HTR-8/SVneo (cell line): ENCODE measurements at places on chromosomes 13 and 19.

- DNase-seq, result no peak
Observed at GRCh38 chr19:42111811-42112210, 20.4 kb downstream of the POU2F2 start.

- no peak for DNase-seq
Observed at GRCh38 chr19:15902254-15902653, 4.4 kb upstream of the CYP4F2 start.

DNA sequence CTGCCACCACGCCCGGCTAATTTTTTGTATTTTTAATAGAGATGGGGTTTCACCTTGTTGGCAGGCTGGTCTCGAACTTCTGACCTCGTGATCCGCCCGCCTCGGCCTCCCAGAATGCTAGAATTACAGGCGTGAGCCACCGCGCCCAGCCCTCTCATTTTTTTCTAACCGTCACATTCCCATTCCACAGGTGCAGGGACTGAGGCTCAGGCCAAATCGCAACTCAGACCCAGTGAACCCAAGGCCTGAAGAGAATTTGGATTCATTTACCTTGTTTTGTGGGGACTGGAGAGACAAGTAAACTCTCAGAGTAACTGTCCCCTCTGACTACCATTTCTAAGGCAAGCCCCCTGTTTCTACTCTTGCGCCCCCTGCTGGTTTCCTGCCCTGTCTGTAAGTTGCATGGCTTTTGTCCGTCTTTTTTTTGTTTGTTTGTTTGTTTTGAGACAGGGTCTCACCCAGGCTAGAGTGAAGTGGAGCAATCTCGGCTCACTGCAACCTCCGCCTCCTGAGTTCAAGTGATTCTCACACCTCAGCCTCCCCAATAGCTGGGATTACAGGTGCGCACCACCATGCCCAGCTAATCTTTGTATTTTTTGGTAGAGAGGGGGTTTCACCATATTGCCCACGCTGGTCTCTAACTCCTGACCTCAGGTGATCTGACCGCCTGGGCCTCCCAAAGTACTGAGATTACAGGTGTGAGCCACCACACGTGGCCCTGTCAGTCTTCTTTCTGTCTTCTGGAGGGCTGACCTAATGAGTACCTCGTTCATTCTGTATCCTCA is 2.3 kb upstream of the STRN4 start:
- DNase-seq, result peak; percentile 58

GRCh38 chr19:33458171-33458633 is 63.4 kb downstream of the PEPD start:
- no peak for DNase-seq

DNA sequence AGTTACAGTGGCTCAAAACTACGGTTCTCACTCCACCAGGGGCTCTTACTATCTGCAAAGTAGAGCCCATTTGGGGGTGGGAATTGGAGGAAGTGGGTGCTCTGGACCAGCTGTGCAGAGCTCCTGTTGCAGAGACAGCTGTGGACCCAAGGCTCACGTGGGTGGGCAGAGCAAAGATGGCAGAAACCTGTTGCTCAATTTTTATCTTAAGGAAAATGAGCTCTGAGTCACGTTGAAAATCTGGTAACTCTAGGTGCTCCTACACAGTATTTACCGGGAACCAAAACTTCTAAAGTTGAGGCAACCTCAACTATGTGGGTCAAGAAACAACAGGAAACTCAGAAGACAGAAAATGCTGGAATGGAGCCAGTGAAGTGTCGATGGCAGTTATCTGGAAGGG is 30.2 kb upstream of the SLC15A1 start:
- no peak for DNase-seq

GRCh38 chr13:26816881-26817280 is 56.3 kb upstream of the GPR12 start:
- no peak for DNase-seq

GRCh38 chr19:51468545-51468920 is 9.8 kb upstream of the CEACAM18 start:
- DNase-seq, result no peak

DNA sequence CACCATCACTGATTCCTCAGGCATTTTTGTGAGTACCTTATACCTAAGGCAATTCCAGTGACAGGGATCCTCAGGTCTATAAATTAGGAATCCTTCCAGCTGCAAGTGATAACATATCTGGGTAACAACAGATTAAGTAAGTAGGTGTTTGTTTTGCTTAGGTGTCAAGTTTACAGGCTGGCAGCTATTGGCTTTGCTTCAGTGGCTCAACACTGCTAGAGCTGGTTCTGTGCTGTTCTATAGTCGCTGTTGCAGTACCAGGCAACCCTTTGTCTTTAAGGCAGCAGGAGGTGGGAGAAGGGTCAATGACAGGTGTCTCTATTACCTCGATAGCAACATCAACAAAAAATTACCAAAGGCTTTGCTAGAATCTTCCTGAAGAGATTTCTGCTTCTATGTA is 27.0 kb downstream of the SLC10A2 start:
- no peak for DNase-seq

- DNase-seq, result no peak
Observed at GRCh38 chr13:50587115-50587514, 256.4 kb downstream of the DLEU7 start.

- DNase-seq, result no peak
Observed at GRCh38 chr19:29690842-29691241, 24.2 kb downstream of the C19orf12 start.

GRCh38 chr19:3268763-3269162 is 44.3 kb downstream of the CELF5 start:
- DNase-seq, result no peak

DNA sequence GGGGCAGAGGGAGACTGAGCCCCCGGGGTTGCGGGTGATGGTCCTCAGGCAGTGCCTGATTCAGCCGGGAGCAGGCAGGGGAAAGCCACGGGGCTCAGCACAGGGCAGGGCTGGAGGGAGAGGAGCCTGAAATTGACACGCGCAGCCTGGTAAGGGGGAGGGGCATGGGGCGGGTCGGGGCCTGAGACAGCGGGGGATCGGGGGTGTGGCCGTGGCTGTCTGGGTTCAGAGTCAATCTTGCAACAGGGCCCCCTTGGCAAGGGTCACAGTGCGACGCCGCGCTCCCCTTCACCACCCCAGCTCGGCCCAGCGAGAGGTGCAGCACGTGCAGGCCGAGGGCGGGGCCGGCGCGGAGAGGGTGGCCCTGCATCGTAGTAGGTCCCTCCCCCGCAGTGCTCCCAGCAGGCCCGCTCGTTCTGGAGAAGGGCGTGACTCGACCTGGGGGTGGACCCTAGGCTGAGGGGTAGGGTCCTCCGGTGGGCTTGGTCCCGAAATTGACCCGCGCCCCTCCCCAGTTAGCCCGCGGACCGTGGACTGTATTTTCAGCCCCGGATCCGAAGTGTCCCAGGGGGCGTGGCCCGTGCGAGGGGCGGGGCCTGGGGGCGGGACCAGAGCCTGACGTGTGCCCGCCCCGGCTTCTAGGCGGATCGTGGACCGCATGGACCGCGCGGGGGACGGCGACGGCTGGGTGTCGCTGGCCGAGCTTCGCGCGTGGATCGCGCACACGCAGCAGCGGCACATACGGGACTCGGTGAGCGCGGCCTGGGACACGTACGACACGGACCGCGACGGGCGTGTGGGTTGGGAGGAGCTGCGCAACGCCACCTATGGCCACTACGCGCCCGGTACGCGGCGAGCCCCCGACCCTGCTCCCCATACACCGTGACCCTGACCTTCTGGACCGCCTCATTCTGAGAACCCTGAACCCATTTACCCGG is 6.0 kb downstream of the RCN3 start:
- DNase-seq, result no peak

DNA sequence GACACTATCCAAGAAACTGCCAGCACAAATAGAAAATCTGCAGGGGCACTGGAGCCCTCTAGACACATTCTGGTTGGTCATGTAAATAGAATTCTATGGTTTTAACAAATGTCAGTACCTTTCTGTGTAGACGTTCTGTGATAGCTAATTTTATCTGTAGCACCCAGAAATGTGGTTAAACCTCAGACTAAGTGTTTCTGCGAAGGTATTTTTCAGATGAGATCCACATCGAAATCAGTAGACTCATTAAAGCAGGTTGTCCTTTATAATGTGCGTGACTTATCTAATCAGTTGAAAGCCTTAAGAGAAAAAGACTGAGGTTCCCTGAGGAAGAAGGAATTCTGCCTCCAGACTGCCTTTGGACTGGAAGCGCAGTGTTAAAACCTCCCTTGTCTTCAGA is 922.9 kb downstream of the EFNB2 start:
- DNase-seq, result no peak

- no peak for DNase-seq
Observed at GRCh38 chr19:16038196-16038695, 38.0 kb upstream of the TPM4 start.

DNA sequence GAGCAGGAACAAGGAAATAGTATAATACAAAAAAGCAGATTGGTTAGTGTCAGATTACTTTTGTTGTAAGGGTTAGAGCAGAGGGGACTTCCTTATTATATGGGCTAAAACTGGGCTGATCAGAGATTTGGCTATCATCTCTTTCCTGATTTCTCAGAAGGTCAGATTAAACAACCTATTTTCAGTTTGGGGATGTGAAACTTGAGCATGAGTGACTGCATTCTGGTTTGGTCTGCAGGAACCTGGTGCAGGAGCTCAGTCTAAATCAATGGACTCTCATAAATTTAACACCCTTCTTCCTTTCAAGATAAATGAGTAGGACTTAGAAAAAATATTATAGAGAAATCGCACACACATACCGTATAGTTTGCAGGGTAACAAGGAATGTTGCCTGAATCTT is 12.9 kb upstream of the RFXAP start:
- DNase-seq, result no peak

GRCh38 chr19:5316138-5316537 is 24.5 kb downstream of the PTPRS start:
- DNase-seq, result no peak

DNA sequence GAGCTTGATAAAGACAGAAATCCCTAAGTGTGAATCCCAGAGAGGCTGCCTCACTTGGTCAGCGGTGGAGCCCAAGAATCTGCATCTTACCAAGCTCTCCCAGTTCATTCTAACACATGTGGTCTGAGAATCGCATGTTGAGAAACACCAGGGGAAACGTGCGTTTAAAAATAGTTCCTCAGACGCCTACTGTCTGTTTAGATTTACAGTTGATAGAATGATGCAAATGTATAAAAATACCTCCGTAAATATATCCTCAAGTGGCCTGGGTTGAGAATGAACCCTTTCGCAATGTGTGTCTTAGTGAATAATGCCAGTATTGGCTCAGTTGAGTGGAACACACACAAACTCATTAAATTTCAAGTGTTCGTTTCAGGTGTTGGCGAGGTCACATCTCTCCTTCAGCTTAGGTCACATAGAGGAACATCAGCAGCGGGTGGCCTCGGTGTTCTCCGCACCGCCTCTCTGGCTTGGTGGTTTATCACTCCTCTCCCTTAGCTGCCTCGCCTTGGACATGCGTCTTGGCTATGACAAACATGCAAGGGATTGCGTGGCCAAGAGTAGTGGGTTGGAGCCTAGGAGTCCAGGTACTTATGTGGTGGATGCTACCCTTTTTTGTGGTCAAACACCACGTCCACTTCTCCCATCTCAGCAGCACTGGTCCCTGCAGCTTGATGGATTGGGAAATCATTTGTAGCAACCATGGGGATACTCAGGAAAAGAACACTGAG is 117.6 kb upstream of the SPATA13 start:
- no peak for DNase-seq

- DNase-seq, result peak; percentile 72
Observed at GRCh38 chr19:50330365-50331078, 1.3 kb upstream of the KCNC3 start.

DNA sequence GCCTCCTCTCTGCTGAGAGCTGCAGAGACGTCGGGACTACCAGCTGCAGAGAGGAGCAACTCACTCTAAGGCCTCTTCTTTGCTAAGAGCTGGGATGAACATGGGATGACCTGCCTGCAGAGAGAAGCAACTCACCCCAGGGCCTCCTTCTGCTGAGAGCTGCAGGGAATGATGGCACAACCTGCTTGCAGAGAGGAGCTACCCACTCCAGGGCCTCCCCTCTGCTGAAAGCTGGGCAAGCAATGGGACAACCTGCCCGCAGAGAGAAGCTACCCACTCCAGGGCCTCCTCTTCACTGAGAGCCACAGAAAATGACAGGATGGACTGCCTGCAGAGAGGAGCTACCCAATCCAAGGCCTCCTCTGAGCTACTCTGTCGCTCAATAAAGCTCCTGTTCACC is 6.9 kb upstream of the MLLT1 start:
- no peak for DNase-seq

- DNase-seq, result no peak
Observed at GRCh38 chr13:98371516-98372023, 194.5 kb upstream of the RNF113B start.

DNA sequence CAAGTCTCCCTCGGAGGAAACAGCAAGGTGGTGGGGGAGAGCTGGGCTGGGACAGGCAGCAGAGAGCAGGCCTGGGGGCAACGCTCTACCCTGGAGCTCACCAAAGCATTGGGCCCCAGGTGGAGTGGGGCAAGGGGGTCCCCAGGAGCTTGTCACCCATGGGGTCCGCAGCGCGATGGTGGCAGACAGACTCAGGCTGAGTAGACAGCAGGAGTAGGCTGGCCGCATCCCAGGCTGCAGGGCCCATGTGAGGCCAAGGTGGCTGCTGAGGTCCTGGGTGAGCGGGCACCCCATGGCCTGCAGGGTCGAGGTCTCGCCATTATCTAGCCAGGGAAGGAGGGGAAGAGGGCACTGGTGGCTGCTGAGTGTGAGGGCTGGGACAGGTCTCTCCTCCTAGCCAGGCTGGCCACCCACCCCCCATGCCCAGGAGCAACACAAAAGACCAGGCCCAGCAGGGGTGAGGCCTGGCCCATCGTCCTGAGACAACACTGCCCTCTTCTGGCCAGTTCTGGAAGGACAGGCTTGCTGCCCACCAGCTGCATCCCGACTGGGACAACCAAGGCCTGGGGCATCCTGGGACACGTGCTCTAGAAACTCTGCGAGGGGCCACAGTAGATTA is 33.1 kb downstream of the CEBPG start:
- DNase-seq, result peak; percentile 83

DNA sequence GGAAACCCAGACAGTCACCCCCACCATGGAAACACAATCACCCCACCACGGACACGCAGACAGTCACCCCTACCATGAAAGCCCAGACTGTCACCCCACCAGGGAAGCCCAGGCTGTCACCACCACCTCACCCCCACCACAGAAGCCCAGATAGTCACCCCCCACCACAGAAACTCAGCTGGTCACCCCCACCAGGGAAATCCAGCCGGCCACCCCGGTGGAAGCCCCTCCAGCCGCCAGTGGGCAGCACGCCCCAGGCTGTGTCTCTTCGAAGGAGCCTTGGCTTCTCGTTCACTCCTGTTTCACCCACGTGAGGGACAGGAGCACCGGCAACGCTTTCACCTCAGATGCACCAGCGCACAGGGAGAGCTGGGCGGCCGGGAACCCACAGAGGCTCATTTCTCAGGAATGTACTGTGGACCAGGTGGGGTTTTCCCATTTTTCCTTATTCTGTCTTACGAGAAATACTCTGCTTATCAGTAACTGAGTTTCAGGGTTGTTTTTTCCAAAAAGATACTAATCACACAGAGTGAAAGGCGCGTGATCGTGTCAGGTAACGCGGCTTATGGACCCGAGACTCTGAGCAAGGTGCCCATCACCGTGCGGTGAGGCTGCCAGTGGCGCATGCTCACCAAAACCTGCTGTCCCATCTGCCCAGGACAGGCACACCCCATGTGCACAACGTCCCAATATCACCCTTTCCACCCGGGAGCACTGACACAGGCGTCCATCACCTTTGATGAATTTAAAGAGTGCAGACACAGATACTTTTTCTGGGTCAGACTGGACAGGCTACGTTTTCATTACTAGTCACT is 28.0 kb downstream of the CARS2 start:
- DNase-seq, result no peak
